8988T (cell line): ENCODE measurements at places on chromosomes 3 and 15.
A peak's percentile ranks its signal among the peaks of the same experiment; 100 is the strongest.

- peak; percentile 32 for DNase-seq
Measured at GRCh38 chr3:87503900-87504498, 227.6 kb upstream of the POU1F1 start.

DNA sequence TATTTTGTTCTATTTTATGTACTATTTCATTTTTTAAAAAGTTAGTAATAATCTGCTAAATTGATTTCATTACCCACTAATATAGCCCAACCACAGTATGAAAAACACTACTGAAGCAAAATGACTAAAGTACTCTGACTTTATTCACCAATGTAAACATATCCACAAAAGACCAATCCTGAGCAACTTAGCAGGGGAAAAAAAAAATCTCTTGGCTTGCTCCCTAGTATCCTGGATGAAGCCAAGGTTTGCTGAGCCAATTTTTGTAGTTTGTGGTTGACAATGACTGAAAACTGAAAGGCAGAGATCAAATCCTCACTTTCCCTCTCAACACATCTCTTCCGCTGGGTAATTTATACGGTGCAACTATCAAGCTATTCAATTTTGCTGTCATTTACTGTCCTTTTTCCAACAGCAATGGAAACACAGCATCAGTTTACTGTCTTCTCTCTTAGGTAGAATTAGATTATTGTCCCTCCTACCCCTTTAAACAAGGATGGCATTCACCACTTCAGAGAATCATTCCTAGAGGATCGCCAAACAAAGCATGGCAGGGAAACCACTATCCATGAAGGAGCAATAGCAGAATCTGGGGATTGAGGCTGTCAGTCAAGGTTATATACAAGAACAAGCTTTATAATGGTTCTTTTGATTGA, 149.7 kb downstream of the THRB start:
- no peak for DNase-seq

GRCh38 chr15:79094611-79095021, 4.0 kb upstream of the RASGRF1 start:
- no peak for DNase-seq

DNA sequence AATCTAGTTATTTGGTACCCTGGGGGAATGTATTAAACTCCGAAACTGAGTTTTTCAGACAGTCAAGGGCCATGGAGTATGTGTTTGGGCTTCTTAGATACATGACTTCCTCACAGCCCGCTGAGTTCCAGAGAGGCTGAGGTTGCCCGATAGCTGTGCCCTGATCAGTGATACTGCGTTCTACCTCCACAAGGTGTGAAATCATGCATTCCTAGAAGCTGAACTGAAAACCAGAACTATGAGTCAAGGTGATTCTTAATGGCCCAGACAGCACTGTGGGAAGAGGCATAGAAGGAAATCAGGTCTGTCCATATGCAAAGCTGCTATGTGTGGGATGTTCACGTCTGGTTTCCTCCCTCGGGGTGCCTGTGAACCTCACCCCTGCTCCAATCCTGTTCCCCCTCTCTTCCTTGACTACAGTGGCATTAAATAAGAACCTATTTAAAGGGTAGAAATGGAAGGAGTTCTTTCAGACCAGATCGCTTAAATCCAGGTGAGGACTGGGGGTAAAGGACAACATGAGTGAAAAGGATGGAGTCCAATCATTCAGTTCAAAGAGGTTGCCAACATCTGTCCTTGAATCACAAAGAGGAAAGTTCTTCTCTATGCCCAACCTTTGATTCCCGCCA, 74.3 kb downstream of the MYO1E start:
- DNase-seq, result no peak

DNA sequence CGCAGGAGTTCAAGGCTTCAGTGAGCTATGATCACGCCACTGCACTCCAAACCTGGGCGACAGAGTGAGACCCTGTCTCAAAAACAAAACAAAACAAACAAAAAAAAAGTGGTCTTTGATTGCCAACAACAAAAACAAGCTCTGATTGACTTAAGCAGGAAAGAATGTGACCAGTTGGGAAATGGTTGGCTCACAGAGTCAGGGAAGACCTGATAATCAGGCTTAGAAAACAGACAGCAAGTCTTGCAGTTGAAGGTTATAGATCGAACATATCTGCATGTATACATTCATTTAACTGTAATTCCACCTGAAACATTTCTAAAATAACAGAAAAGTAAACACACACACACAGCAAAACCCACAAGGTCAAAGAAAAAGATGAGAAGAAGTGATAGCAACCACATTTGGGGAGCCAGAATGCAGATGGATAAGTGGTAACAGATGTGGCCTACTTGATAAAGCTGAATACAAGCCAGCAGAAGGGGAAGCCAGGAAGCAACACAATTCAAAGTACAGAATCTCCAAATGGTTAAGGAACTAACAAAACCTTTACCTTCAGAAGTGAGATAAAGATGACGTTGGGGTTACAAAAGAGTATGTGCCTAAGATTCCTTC, 699.9 kb upstream of the ZNF385D start:
- DNase-seq, result no peak
